ENCODE measurements at places on chromosomes 3 and 15.
A peak's percentile ranks its signal among the peaks of the same experiment; 100 is the strongest.

DNA sequence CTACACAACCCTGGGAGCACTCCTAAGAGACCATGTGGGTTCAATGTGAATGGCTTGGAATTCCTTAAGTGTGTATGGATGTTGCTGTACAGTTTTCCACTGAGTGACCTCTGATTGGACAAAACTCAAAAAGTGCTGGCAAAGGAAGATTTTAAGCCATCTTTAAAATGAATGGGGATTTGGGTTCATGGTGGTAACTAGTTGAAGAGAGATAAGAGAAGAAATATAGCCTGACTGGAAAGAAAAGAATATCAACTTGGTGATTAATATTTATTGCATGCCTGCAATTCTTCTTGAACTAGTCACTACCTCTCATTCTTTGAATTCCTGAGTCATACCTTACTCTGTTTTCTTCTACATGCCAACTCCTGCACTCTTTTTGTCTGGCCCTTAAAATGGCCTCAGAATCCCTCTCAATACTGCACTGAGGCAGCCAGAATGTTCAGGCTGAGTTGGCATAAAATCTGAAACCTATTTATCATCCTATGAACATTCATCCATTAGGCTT is 124.7 kb downstream of the RPL22L1 start:
- no peak for DNase-seq

- no peak for DNase-seq
Measured at GRCh38 chr3:169923189-169923588, 11.8 kb downstream of the SAMD7 start.

- no peak for DNase-seq
Measured at GRCh38 chr3:134622806-134623365, 27.9 kb downstream of the KY start.

DNA sequence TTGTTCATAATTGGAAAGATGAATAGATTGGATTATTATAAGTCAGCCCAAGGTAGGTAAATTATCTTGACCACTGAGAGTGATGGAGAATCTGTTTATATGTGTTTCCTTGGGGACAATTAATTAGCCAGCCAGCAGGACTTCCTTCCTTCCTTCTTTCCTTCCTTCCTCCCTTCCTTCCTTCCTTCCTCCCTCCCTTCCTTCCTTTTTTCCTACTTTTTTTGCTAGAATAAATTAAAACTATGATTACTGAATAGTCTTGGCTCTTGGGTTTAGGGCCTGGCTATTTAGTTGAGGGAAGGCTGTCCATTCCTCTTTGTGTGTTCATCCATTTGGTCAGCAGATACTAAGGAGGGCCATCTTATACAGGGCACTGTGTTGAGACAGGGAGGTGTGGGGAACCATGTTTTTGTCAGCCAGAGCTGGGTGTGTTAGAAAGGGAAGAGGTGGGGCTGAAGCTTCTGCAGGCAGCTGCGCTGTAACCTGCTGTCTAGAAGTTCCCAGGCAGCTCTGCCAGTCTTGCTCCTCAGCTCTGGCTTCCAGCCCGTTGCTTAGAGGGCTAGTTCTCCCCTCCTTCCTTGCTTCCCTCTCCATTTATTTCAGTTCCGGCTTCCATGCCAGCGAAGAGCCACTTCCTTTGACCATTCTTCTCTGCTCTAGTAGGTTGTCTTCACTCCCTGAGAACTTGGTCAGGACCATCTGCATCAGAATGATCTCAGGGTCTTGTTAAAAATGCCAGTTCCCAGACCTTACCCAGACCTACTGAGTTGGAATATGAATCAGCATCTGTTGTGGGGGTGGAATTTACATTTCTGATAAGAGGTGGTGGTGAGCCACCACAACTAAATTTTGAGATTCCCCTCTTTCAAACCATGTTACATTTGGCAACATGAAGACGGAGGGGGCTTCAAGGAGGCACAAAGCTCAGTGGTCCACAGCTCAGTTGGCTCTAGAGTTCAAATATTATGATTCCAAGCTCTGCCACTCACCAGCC is 113.9 kb downstream of the DGKG start:
- no peak for DNase-seq

DNA sequence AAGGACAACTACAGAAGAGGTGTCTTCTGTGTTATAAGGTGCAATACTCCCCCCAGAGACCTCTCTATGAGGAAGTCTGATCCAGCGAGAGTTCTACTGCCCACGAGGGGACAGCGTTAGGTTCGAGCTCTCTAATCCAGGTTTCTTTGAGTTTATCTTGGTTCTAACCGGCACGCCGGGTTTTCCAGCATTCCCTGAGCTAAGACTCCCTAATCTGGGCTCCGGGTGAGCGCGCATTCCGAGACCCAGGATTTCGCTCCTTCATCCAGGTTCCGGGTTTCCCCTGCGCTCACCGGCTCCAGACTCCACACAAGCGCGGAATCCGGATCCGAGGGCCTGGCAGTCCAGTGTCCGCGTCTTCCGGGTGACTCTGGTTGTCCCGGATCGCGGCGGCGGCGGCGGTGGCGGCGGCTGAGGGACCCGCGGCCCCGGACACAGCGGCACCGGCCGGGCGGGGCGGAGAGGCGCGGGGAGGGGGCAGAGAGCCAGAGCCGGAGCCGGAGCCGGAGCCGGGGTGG is at the start of gene ZNF609:
ZNF609 (plus strand) TSS at position 373 of the 518 bp plus-strand sequence. CDS start 38,842 bp downstream, outside the sequence.
- peak; percentile 89 for DNase-seq

All from activated CD8-positive, alpha-beta T cell treated with anti-CD3 and anti-CD28 coated beads, Interleukin-2, amount 10 ng/mL, durations not matched to agents 7 days and 5 days (primary cell).